Activated naive CD8-positive, alpha-beta T cell treated with anti-CD3 and anti-CD28 coated beads, Interleukin-2, amount 50 U/mL, for 16 hours (primary cell): ENCODE measurements at places on chromosomes 12 and 14.

DNA sequence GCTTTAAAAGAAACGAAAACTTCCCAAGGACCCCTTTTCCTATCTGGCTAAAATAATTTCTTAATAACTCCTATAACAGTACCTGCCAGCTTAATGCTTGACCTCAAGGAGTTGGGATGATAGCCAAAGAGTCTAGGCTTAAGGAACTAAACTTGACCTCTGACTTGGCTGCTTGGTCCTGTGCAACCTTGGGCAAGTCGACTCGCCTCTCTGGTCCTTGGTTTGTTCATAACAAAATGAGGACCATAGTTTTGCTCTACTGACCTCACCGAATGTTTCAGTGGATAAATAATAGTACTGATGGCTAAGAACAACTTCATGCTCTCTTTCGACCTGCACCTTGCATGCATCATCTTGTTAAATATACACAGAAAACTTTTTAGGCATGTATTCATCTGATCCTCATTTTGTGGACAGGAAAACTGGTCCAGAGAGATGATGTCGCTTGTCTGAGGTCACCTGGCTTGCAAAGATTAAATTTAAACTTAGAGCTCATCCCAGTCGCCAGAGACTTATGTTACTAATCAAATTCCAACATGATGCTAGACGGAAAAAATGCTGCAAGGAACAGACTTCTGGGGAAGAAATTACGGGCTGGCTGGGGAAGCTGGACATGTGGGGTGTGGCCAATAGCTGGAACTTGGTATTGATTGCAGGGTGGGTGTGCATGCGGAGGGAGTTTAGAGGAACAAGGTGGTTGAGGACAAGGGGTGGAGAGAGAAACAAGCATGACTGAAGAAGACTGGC, 38.0 kb upstream of the WSCD2 start:
- no peak for DNase-seq

DNA sequence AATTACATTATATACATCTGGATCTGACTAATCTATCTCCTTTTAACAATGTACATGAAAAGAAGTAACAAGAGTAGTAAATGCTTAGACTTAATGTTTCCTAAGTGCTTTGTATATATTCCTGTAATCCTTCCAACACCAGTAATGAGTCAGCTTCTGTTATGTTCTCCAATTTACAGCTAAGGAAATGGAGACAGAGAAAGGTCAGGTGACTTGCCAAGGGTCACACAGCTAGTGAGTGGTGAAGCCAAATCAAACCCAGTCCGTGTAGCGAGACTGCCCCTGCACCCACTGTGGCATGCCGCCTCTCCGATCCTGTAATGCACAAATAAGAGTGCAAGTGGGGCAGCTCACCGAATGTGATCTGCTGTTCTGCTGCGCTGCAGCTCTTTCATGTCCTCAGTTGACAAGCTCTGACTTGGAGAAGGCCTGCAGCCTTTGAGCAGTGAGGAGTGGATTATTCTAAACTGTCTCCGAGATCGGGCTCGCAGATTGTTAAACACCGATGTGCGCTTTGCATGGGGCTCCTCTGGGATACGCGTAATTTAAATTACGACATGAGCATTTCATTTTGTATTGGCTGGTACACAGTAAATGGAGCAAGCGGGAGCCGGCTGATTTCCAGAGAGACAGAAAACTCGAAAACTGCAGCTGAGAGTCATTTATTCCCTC, 65.1 kb upstream of the KTN1 start:
- DNase-seq = no peak

DNA sequence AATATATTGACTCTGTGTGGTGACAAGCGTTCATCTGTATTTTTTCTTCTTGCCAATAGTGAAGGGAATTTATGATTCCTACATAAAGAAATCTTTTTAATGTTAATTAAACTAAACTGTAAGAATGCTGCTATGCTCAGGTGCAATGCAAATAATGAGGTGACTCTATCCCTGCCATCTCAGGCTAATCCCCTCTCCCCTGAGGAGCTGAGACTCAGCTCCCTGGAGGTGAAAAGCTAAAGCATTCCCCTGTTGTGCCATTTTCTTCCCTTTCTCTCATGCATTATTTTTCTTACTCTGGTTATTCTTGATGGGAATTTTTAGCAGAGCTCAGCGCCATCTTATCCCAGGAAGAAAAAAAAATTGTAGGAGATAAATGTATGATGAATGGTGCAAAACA, 113.9 kb upstream of the FGD4 start:
- no peak for DNase-seq

GRCh38 chr14:35286707-35287106, 5.5 kb upstream of the PSMA6 start:
- no peak for DNase-seq

DNA sequence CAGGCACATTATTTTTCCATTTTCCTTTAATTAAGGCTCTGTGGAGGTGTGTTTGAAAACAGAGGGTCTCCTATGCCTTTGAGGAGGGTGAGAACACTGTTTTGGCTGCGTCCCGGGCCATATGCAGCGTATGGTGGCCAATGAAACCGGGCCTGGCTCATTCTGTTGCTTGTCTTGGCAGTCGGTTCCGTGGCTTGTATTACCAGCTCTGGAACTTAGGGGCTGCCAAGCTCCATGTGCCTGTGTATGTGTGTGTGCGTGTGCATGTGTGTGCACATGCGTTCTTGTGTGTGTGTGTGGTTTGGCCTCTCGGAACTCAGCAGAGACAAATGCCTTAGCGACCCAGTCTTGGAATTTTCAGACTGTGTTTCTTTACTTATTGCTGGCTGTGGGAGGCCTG, 2.7 kb downstream of the JDP2 start:
- no peak for DNase-seq
